Spinal cord (tissue), 10 donors: ENCODE measurements at places on chromosomes 13 and 19. TPM values are rescaled to one million over a fixed set of nuclear protein-coding genes. Genes with fewer than 3 reads are reported as not detected.
A peak's percentile ranks its signal among the peaks of the same experiment; 100 is the strongest.

GRCh38 chr19:34972163-34972705, 8.2 kb upstream of the ZNF792 start:
- H3K4me1 ChIP-seq = peaks cover 9% of the 10 kb centered on the region
- H3K27me3 ChIP-seq = no peaks in the 10 kb centered on the region
- H3K27ac ChIP-seq = no peak overlapping the region
- no peak overlapping the region for H3K4me3 ChIP-seq
- H3K36me3 ChIP-seq = no peaks in the 10 kb centered on the region

GRCh38 chr19:50679177-50680125, 30.2 kb downstream of the C19orf81 start:
- no peak overlapping the region for H3K4me3 ChIP-seq
- no peak overlapping the region for H3K27ac ChIP-seq
- no peaks in the 10 kb centered on the region for H3K27me3 ChIP-seq
- peaks cover 5% of the 10 kb centered on the region for H3K4me1 ChIP-seq
- no peak for DNase-seq

DNA sequence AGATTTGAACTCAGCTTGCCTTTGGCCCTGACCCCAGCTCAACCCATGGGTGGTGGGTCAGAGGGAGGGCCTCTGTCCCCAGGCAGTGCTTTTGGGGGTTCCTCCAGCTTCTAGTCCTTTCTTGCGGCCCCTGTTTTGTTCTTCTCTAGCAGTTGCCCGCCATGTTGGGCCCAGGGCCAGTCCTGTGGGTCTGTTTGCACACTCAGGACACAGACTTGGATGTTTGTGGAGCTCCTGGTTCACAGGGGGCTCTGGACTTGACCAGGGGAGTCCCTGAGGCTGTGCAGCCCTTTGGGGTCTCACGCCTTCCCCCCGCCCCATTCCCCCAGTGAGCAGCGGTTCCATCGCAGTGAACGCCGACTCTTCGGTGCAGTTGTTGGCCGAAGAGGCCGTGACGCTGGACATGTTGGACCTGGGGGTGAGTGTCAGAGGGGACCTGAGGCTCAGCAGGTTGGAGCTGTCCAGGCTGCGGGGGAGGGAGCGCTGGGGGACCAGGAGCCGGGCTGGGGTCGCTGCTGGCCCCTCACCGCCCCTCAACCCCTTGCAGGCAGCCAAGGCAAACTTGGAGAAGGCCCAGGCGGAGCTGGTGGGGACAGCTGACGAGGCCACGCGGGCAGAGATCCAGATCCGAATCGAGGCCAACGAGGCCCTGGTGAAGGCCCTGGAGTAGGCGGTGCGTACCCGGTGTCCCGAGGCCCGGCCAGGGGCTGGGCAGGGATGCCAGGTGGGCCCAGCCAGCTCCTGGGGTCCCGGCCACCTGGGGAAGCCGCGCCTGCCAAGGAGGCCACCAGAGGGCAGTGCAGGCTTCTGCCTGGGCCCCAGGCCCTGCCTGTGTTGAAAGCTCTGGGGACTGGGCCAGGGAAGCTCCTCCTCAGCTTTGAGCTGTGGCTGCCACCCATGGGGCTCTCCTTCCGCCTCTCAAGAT, 2.5 kb downstream of the ATP5F1D start:
- peak overlapping the region; percentile 2 for H3K4me3 ChIP-seq
- peaks cover 83% of the 10 kb centered on the region for H3K4me1 ChIP-seq
- H3K27me3 ChIP-seq = no peaks in the 10 kb centered on the region
- peak overlapping the region; percentile 84 for H3K27ac ChIP-seq
- peaks cover 37% of the 10 kb centered on the region for H3K36me3 ChIP-seq

- H3K36me3 ChIP-seq = no peaks in the 10 kb centered on the region
- DNase-seq = no peak
- H3K4me1 ChIP-seq = no peaks in the 10 kb centered on the region
- no peak overlapping the region for H3K4me3 ChIP-seq
- no peaks in the 10 kb centered on the region for H3K27me3 ChIP-seq
- no peak overlapping the region for H3K27ac ChIP-seq
Measured at GRCh38 chr13:42899266-42899665, 92.8 kb downstream of the EPSTI1 start.

DNA sequence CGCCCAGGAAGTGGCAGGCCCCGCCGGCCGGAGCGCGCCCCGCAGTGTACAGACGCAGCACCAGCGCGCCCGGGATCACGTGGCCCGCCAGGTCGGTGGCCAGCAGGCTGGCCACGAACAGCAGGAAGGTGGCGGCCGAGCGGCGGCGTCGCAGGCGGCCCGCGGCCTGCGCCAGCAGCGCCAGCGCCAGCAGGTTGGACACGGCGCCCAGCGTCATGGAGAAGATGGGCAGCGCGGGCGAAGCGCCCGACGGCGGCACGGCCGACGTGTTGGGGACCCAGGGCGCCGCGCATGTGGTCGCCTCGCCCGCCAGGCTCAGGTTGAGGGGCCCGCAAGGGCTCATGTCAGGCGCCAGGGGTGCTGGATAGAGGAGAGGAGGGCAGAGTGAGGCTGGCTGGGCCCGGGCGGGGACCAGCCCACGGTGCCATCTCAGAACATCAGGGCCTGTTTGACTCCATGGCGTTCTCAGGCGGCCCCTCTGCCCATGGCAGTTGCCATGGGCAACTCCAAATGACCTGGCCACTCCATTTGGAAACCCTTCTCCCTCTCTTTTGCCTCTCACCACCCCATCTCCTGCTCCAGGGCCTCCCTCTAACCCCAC, 1.1 kb downstream of the PTGER1 start:
- peaks cover 43% of the 10 kb centered on the region for H3K4me1 ChIP-seq
- peaks cover 73% of the 10 kb centered on the region for H3K36me3 ChIP-seq
- peaks cover 29% of the 10 kb centered on the region for H3K27me3 ChIP-seq
- DNase-seq = peak; percentile 38
- H3K4me3 ChIP-seq = no peak overlapping the region

DNA sequence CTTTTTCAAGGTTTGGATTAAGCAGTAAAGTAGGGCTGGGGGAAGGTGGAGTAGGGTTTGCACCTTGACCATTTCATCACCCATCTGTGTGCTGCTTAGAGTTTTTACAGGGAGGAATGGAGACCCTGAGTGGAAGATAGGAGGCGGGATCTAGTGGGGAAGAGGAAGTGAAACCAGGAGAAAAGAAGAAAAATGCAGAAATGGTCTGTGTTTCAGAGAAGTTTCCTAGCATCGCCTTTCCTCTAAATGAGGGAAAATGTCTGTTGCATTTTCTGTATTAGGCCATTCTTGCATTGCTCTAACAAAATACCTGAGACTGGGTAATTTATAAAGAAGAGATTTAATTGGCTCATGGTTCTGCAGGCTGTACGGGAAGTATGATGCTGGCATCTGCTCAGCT, 64.1 kb downstream of the TPT1 start:
- DNase-seq = no peak
- H3K27me3 ChIP-seq = no peaks in the 10 kb centered on the region
- no peak overlapping the region for H3K4me3 ChIP-seq
- peaks cover 4% of the 10 kb centered on the region for H3K4me1 ChIP-seq

DNA sequence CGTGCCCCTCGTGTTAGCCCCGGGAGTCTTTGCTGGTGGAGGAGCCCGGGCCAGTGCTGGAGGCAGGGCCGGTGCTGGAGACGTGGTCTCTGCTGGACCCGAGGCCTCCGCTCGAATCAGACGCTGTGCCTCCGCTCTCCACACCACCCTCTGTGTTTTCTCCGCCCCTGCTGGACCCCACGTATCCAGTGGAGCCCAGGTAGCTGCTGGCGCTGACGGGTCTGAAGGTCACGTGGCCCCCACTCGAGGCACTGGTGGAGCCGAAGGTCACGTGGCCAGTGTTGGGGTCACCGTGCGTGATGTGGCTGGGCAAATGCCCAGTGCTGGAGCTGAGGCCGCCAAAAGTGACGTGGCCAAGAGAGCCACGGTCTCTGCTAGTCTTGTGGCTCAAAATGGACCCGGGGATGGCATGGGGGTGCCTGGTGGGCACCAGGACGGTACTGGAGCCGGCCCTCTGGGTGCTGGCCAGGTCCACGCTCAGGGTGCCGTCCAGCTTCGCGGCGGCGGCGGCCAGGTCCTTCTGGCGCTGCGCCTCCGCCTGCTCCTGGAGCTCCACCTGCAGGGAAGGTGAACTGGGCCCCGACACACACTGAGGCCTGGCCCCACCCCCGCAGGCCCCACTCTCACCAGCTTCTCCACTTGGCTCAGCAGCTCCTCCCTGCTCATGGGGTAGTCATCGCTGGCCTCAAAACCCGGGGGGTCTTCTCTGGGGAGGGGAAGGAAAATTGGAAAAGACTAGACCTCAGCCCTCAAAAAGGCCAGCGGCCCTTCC, 27.3 kb downstream of the ZNF114 start:
- H3K4me3 ChIP-seq = no peak overlapping the region
- no peaks in the 10 kb centered on the region for H3K4me1 ChIP-seq

- no peak overlapping the region for H3K4me3 ChIP-seq
- DNase-seq = no peak
- no peak overlapping the region for H3K27ac ChIP-seq
- H3K4me1 ChIP-seq = no peaks in the 10 kb centered on the region
- no peaks in the 10 kb centered on the region for H3K36me3 ChIP-seq
- H3K27me3 ChIP-seq = no peaks in the 10 kb centered on the region
Measured at GRCh38 chr13:35887115-35887666, 244.0 kb downstream of the DCLK1 start.

- no peaks in the 10 kb centered on the region for H3K36me3 ChIP-seq
- H3K27ac ChIP-seq = no peak overlapping the region
- no peak for DNase-seq
- no peaks in the 10 kb centered on the region for H3K4me1 ChIP-seq
Measured at GRCh38 chr13:99296398-99296797, 10.8 kb downstream of the GPR183 start.

- H3K36me3 ChIP-seq = peaks cover 50% of the 10 kb centered on the region
- H3K4me1 ChIP-seq = peaks cover 2% of the 10 kb centered on the region
- H3K27ac ChIP-seq = no peak overlapping the region
- DNase-seq = no peak
- H3K4me3 ChIP-seq = no peak overlapping the region
Measured at GRCh38 chr19:36099166-36099785, 11.7 kb upstream of the OVOL3 start.

DNA sequence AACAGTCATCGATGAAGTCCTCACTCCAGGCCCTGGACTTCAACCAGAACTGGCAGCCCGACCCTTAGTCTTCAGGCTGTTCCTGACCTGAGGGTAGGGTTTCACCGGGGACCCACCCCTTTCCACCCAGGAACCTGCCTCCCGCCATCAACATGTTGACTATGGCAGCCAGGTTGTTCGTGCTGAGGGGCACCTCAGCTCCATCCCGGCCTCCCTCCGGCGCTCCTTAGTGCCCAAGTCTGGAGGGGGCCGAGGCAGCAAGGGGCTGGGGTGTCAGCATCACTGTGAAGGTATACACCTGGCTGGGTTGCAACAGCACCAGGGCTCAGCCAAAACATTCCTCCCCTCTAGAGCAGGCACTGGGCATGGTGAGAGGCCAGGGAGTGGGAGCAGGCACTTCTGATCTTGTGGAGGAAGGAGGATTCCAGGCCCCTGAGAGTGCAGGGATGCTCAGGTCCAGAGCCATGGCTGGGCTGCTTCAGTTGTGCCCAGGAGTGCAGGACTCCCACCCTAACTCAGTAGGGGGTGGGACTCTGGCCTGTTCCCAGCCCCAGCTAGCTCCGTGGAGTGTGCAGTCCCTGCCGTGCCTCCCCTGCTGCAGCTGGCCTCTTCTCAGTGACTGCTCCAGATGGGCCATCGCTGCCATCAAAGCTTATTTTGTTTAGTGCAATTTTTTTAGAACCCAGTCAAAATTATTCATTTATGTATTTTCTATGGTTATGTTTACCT, 1445.9 kb downstream of the PCDH9 start:
- H3K27ac ChIP-seq = no peak overlapping the region
- no peaks in the 10 kb centered on the region for H3K27me3 ChIP-seq
- no peaks in the 10 kb centered on the region for H3K36me3 ChIP-seq
- DNase-seq = no peak
- H3K4me1 ChIP-seq = no peaks in the 10 kb centered on the region

DNA sequence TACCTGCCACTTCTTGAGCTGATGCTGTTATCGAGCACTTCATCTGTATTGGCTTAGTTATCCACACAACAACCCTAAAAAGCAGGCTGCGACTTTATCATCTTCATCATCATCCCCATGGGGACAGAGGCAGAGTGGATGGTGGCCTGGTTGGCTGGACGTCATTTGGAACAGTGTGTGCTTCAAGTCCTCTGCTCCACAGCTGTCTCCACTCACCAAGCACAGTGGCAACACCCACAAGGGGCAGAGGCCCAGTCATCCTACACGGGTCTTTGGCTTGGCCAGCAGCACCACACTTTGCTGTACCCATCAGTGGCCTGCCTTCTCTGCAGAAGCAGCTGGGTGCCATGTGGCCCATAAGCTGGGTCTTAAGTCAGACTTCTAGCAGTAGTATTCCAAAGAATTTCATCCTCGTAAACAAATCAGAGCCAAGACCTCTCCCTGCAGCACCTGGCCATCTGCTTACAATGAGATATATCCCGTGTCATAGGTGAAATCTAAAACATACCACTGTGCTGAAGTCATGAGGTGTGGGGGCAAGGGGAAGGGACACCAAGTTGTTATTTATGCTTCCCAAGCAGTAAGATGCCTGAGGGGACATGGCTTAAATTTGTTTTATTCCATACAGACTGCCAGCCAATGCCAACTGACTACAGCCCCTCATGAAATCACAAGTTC, 47.9 kb upstream of the EPHX3 start:
- H3K27me3 ChIP-seq = no peaks in the 10 kb centered on the region
- no peak overlapping the region for H3K4me3 ChIP-seq
- peak overlapping the region; percentile 74 for H3K27ac ChIP-seq
- H3K4me1 ChIP-seq = peaks cover 63% of the 10 kb centered on the region

DNA sequence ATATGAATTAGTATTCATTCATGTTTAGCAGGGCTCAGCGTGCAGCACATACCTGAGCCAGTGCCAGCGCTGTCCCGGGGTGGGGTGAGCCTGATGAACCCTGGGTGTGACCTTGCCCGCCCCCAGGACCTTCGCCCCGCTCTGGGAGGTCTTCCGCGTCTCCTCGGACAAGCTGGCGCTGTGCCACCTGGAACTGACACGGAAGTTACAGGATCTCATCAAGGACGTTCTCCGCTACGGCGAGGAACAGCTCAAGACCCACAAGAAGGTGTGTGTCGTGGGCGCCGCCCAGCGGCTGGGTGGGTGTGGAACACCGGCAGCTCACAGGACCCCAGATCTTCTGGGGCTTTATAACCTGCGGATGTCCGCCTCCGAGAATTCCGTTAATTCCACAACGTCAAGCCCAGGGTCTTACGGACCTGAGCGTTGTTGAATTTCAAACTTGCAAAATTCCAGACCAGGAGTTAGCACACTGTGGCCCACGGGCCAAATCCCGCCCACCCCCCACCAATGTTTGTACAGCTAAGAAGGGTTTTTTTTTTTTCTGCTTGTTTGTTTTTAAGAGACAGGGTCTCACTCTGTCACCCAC, 15.4 kb downstream of the FCHO1 start:
- H3K27ac ChIP-seq = no peak overlapping the region
- H3K27me3 ChIP-seq = no peaks in the 10 kb centered on the region
- no peak for DNase-seq
- no peak overlapping the region for H3K4me3 ChIP-seq

- H3K27ac ChIP-seq = no peak overlapping the region
- no peak overlapping the region for H3K4me3 ChIP-seq
- no peaks in the 10 kb centered on the region for H3K36me3 ChIP-seq
- H3K4me1 ChIP-seq = no peaks in the 10 kb centered on the region
- no peak for DNase-seq
- H3K27me3 ChIP-seq = no peaks in the 10 kb centered on the region
Measured at GRCh38 chr13:105311094-105311493, 1224.4 kb downstream of the EFNB2 start.

Gene LRRC63
- 0.61 TPM for total RNA-seq

Gene CYP2F1
- not detected for total RNA-seq

Gene ZNF333
- 25.5 TPM for total RNA-seq

Gene SHISA7
- 5.2 TPM for total RNA-seq

Gene NLRP8
- not detected for total RNA-seq

Gene ADAMTS10
- 98.6 TPM for total RNA-seq

Gene PSG3
- 0.83 TPM for total RNA-seq

Gene MIA
- total RNA-seq = 7.9 TPM

Gene TPTE2
- total RNA-seq = 0.10 TPM
